Effector CD4-positive, alpha-beta T cell (primary cell): ENCODE measurements at places on chromosomes 11 and 22.

DNA sequence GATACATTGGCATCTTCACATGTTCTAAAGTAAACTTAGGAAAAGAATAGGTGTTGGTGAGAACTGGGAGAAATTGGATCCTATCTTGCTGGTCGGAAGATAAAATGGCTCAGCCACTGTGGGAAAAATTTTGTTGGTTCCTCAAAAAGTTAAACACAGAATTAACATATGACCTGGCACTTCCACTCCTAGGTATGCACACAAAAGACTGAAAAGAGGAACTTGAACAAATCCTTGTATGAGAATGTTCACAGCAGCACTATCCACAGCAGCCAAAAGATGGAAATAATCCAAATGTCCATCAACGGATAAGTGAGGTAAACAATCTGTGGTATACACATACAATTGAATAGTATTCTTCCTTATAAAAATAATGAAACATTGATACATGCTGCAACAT, 4.8 kb upstream of the TPH1 start:
- no peak for DNase-seq

GRCh38 chr11:85709941-85710702, 24.1 kb upstream of the CCDC89 start:
- no peak for DNase-seq

DNA sequence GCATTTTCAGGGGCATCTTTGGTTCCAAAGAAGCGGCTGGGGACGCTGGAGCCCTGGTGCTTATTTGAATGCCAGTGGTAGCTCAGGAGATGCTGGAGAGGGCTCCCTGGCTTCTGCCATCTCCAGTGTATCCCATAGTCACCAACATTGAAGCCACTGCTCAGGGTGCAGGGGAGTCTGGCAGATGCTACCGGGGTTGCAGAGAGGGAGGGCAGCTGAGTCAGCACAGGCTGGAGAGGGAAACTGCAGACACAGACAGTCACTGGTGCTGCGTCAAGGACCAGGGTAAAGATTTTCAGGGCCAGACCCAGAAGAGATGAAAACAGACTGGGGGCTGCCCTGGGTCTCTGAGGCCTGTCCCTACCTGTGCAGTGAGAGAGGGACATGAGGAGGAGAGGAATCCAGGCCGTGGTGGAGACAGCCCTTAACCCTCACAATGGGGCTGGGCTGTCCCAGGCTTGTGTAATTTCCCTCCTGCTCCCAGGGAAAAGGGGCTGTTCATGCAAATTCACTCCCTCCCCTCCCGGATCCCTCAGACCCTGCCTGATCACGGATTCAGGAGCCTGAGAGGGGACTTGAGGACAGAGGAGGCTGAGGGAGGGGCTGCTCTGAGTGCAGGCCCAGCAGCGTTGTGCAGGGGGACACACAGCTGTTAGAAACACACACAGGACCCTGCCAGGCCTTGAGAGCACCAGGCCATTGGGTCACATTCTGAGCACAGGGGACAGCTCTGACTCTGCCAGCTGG, 126.9 kb upstream of the GRK3 start:
- DNase-seq = no peak

GRCh38 chr11:110172468-110173065, 79.4 kb downstream of the ZC3H12C start:
- DNase-seq = no peak

GRCh38 chr11:35418282-35419183, 825 bp downstream of the SLC1A2 start:
- DNase-seq = no peak

DNA sequence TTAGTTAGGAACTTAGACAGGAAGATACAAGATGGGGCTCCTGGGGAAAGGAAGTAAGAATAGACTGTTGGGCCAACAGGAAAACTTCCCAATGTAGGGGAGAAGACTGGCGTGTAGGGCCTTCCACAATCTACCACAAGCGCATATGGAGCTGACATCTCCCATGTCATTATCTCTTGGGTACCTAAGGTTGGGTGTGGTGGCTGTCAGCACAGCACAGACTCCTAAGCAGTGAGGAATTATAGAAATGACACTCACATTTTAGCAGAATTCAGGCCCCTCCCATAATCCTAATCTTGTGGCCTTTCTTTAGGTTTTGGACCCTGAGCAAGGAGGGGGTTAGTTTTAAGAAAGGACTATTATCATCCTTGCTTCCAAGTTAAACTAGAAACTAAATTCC, 11.6 kb downstream of the TRIM21 start:
- DNase-seq = no peak

GRCh38 chr11:73186294-73186850, 31.7 kb upstream of the P2RY2 start:
- DNase-seq = no peak
